Osteoblast (primary cell): ENCODE measurements at places on chromosomes 12 and 14. TPM values are rescaled to one million over a fixed set of nuclear protein-coding genes. Genes with fewer than 3 reads are reported as not detected.

The GAS2L3 gene
- total RNA-seq = 29.3 and 33.3 TPM in 2 replicates

The EML1 gene
- total RNA-seq = 38.0 and 46.7 TPM in 2 replicates

The SETD1B gene
- total RNA-seq = 5.0 and 5.8 TPM in 2 replicates

DNA sequence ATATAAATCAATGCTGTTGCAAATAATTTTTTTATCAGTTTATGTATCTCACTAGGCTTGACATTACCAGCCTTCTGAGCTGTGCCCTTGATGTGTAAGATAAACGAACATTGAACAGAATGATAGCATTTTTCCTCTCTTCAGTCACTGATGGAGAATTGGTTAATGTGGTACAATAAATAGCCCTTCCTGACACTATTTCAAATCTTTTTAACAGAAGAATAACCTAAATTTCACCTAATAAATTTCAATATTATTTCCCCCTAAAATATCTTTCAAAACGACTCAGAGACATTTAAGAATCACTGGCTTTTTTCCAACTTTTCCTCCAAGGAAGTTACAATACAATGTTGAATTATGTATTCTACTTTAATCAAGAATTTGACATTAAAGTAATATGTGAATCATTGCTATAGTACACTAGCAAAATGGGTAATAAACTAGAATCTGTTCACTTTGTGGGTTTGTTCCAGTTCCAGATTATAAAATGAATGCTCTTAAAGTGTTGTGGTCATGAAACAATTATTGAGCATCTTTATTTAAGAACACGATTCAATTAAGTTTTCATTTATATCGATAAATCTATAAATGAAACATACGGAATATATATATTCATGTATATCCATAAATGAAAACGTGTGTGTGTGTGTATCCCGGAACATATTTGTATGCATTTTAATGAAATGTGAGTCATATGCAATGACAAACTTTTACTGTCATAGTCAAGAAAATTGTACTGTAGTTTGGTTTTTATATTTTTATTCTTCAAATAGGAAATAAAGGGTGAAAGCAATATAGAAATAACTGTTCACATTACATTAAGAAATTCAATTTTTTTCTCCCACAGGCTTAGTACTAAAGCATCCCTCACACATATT lies 2.5 kb upstream of the ATP2B1 start:
- H3K4me1 ChIP-seq = peaks cover 21% of the 10 kb centered on the region
- H3K36me3 ChIP-seq = no peaks in the 10 kb centered on the region
- peak overlapping the region; percentile 94 for H3K4me3 ChIP-seq
- peak; percentile 27 for DNase-seq
- no peaks in the 10 kb centered on the region for H3K27me3 ChIP-seq

- DNase-seq = peak; percentile 81
- no peaks in the 10 kb centered on the region for H3K4me1 ChIP-seq
- no peaks in the 10 kb centered on the region for H3K36me3 ChIP-seq
- no peaks in the 10 kb centered on the region for H3K27me3 ChIP-seq
- H3K4me3 ChIP-seq = no peak overlapping the region
Measured at GRCh38 chr14:101509730-101510371, 51.4 kb upstream of the DIO3 start.

GRCh38 chr14:73283608-73284379 lies 46.5 kb downstream of the PAPLN start:
- H3K27ac ChIP-seq = no peak overlapping the region
- H3K4me1 ChIP-seq = peaks cover 6% of the 10 kb centered on the region
- DNase-seq = no peak
- H3K36me3 ChIP-seq = peaks cover 86% of the 10 kb centered on the region

The IAPP gene
- not detected in 2 replicates for total RNA-seq

The KERA gene
- total RNA-seq = not detected in 2 replicates

GRCh38 chr14:77157740-77158139 lies 16.1 kb upstream of the ZDHHC22 start:
- peaks cover 3% of the 10 kb centered on the region for H3K4me1 ChIP-seq
- H3K36me3 ChIP-seq = no peaks in the 10 kb centered on the region
- no peak for DNase-seq
- H3K27ac ChIP-seq = no peak overlapping the region
- H3K4me3 ChIP-seq = no peak overlapping the region
- peaks cover 18% of the 10 kb centered on the region for H3K27me3 ChIP-seq

- H3K27me3 ChIP-seq = no peaks in the 10 kb centered on the region
- H3K4me1 ChIP-seq = peaks cover 24% of the 10 kb centered on the region
- DNase-seq = no peak
- no peak overlapping the region for H3K4me3 ChIP-seq
- no peaks in the 10 kb centered on the region for H3K36me3 ChIP-seq
- no peak overlapping the region for H3K27ac ChIP-seq
Measured at GRCh38 chr12:26744697-26745440, 88.1 kb downstream of the ITPR2 start.

DNA sequence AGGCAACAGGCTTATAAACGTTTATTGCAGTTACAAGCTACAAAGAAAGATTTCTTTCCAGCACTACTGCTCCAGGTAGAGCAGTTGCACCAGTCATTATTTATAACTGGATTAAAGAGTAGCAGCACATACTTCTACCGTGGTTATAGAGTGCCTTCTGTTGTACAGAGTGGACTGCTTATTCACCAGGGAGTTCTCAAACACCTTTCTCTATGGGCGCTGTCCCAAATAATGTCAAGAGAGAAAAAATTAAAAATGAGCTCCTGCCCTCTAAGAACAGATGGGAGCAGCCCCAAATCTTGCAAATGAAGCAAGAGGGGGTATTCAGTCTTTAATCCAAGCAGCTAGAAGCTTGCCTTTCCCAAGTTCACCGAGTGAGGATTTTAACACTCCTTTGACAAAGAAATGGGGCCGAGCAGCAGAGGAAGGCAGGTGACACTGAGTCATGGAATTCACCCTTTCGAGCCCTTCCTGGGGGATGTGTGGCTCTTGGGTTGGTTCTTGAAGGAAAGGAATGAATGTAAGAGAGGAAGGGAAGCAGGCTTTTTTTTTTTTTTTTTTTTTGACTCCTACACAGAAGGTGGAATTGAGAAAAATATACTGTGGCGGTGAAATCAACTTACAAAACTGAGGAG lies 181.2 kb downstream of the PRKCH start:
- no peaks in the 10 kb centered on the region for H3K36me3 ChIP-seq
- H3K4me1 ChIP-seq = peaks cover 30% of the 10 kb centered on the region
- DNase-seq = no peak
- H3K27ac ChIP-seq = no peak overlapping the region
- H3K27me3 ChIP-seq = no peaks in the 10 kb centered on the region

GRCh38 chr14:85038526-85039352 lies 491.2 kb upstream of the FLRT2 start:
- no peaks in the 10 kb centered on the region for H3K4me1 ChIP-seq
- no peak for DNase-seq
- H3K36me3 ChIP-seq = no peaks in the 10 kb centered on the region
- no peaks in the 10 kb centered on the region for H3K27me3 ChIP-seq

The CABP1 gene
- total RNA-seq = not detected in 2 replicates

GRCh38 chr12:34597548-34598351 lies 575.5 kb downstream of the ALG10 start:
- no peaks in the 10 kb centered on the region for H3K36me3 ChIP-seq
- no peak overlapping the region for H3K27ac ChIP-seq
- no peaks in the 10 kb centered on the region for H3K4me1 ChIP-seq
- H3K27me3 ChIP-seq = no peaks in the 10 kb centered on the region
- H3K4me3 ChIP-seq = no peak overlapping the region

The PTCSC3 gene
- total RNA-seq = not detected in 2 replicates

DNA sequence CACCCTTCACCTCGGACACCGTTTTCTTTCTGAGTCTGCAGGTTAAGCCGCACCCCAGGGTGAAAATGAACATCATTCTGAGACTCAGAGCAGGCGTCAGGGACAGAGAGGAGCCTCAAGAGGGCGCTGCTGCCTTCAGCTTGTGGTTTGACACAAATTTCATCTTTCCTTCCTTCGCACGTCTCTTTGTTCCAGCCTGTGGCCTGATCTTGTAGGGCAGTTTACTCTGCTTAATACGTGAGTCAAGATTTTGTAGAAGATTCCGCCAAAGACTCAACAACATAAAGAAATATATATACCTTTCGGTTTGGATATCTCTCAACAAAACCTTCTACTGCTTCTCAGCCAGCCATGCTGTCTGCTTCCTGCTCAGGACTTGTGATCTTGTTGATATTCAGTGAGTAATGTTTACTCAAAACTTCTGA lies 329.3 kb upstream of the OR4E1 start:
- DNase-seq = no peak
- H3K27ac ChIP-seq = no peak overlapping the region
- no peaks in the 10 kb centered on the region for H3K4me1 ChIP-seq
- H3K36me3 ChIP-seq = no peaks in the 10 kb centered on the region
- H3K27me3 ChIP-seq = no peaks in the 10 kb centered on the region

The ASB2 gene
- 0.88 and 1.1 TPM in 2 replicates for total RNA-seq

The ART4 gene
- not detected in 2 replicates for total RNA-seq

DNA sequence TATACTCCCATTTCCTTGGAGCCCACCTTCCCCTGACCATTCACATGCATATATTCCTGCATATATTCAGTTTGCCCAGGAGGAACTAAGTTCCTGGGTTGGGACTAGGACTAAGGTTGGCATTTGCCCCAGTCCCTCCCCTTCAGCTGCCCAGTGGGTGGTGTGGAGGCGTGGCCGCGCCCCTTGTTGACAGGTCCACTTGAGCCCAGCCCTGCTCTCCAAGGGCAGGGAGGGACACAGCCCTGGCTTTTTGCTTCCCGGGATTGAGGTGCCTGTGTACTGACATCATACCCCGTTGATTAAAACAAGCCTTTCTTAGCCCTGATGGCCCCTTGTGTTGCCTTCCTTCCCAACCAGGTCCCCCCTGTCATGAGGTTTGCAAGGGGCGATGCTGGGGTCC lies 7.3 kb downstream of the ERBB3 start:
- peak; percentile 65 for DNase-seq
- H3K4me1 ChIP-seq = no peaks in the 10 kb centered on the region
- peaks cover 11% of the 10 kb centered on the region for H3K27me3 ChIP-seq
- H3K27ac ChIP-seq = no peak overlapping the region
- no peaks in the 10 kb centered on the region for H3K36me3 ChIP-seq

The SIX1 gene
- total RNA-seq = 18.1 and 21.5 TPM in 2 replicates

The TAS2R42 gene
- not detected in 2 replicates for total RNA-seq

The KCNH3 gene
- not detected in 2 replicates for total RNA-seq

DNA sequence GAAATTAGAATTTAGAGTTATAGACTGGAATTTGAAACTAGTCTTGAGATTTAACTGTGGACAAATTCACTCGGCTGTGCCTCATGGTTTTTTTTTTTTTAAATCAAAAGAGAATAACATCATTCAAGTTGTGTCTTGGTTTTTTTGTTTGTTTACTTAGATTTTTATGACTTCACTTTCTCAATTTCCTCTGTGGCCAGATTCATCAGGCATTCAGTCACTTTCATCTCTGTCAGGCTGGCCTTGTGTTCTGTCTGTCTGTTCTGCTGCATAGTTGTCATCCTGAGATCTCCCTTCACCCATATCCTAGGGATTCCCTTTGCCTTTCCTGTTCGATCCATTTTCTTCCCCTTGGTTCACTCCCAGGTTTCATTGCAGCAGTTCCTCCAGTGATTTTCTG lies 10.0 kb downstream of the MARK3 start:
- peaks cover 41% of the 10 kb centered on the region for H3K4me1 ChIP-seq
- no peak for DNase-seq
- H3K36me3 ChIP-seq = no peaks in the 10 kb centered on the region
- no peak overlapping the region for H3K4me3 ChIP-seq

- peaks cover 25% of the 10 kb centered on the region for H3K36me3 ChIP-seq
- peak overlapping the region; percentile 98 for H3K27ac ChIP-seq
- H3K4me1 ChIP-seq = peaks cover 14% of the 10 kb centered on the region
Measured at GRCh38 chr12:25959071-25959961, 834 bp downstream of the RASSF8 start.

- H3K4me1 ChIP-seq = peaks cover 18% of the 10 kb centered on the region
- no peaks in the 10 kb centered on the region for H3K27me3 ChIP-seq
- H3K36me3 ChIP-seq = no peaks in the 10 kb centered on the region
- H3K27ac ChIP-seq = no peak overlapping the region
Measured at GRCh38 chr12:12400793-12401192, 43.9 kb downstream of the BORCS5 start.

GRCh38 chr14:77965919-77966435 lies 166.1 kb downstream of the ADCK1 start:
- peak overlapping the region; percentile 62 for H3K4me3 ChIP-seq
- no peaks in the 10 kb centered on the region for H3K36me3 ChIP-seq
- peaks cover 7% of the 10 kb centered on the region for H3K27me3 ChIP-seq
- H3K4me1 ChIP-seq = no peaks in the 10 kb centered on the region
- H3K27ac ChIP-seq = no peak overlapping the region

The SLC2A14 gene
- under 0.01 TPM in 1 of 2 replicates, not detected in the other for total RNA-seq

The AICDA gene
- total RNA-seq = not detected in 2 replicates
